Left lung (tissue), 14 donors: ENCODE measurements at places on chromosomes 2 and 18. TPM values are rescaled to one million over a fixed set of nuclear protein-coding genes. Genes with fewer than 3 reads are reported as not detected.

The KLHL41 gene
- 1.4 TPM for total RNA-seq

- H3K4me1 ChIP-seq = peaks cover 3% of the 10 kb centered on the region
- H3K27me3 ChIP-seq = no peaks in the 10 kb centered on the region
- H3K27ac ChIP-seq = peak overlapping the region; percentile 68
- no peak overlapping the region for H3K4me3 ChIP-seq
- DNase-seq = peak; percentile 72
- H3K36me3 ChIP-seq = no peaks in the 10 kb centered on the region
Observed at GRCh38 chr2:112881217-112881985, 29.6 kb upstream of the IL37 start.

DNA sequence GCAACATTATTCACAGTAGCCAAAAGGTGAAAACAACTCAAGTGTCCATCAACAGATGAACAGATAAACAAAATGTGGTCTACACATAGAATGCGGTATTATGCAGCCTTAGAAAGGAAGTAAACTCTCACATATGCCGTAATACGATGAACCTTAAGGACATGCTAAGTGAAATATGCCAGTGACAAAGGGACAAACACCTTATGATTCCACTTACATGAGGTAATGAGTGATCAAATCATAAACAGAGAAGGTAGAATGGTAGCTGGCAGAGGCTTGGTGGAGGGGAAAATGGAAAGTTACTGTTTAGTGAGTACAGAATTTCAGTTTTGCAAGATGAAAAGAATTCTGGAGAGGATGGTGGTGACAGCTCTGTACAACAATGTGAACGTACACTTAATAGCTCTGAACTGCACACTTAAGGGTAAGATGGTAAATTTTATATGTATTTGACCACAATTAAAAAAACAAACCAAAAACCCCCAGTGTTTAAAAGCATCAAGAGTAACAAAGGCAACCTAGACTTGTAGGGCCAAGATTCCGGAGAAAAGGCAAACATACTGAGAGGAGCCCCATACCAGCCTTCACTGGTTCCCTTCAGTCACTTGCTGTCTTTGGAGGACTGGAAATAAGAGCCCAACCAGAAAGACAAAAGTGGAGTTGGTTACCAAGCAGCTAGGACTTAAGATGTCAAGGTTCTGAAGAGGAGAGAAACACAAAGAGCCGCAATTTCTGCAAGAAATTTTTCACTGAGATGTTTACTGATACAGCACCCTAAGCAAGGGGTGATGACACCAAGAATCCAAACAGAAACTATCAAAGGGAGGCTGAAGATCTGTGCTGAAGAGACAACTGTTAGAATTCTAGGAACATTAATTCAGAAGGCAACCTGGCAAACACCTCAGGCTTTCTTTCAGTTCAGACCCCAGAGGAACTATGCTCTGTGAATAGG is 61.3 kb downstream of the CUL3 start:
- H3K4me1 ChIP-seq = peaks cover 5% of the 10 kb centered on the region
- H3K27ac ChIP-seq = peak overlapping the region; percentile 45
- H3K36me3 ChIP-seq = no peaks in the 10 kb centered on the region
- no peaks in the 10 kb centered on the region for H3K27me3 ChIP-seq

The SERPINB13 gene
- not detected for total RNA-seq

DNA sequence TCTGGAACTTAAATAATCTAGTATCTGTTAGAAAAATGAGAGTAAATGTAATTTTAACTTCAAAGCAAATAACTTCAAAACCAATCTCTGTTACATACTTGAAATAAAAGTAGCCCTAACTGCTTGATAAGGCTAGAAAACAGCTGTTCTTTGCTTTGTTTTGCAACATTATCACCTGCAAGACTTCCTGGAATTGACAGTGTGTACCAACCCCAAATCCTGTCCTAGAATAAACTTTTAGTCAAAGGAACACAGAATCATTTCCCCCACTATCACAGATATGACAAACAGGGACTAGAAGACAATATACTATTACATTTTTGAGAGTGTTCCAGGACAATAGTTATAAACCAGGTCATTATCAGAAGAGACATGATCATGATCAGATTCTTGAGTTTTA is 105.3 kb upstream of the PGAP1 start:
- H3K27me3 ChIP-seq = no peaks in the 10 kb centered on the region
- no peak overlapping the region for H3K27ac ChIP-seq
- peaks cover 15% of the 10 kb centered on the region for H3K36me3 ChIP-seq
- DNase-seq = no peak
- H3K4me3 ChIP-seq = no peak overlapping the region

GRCh38 chr18:48330016-48330991 is 78.9 kb downstream of the ZBTB7C start:
- H3K27me3 ChIP-seq = no peaks in the 10 kb centered on the region
- no peak overlapping the region for H3K27ac ChIP-seq
- no peaks in the 10 kb centered on the region for H3K4me1 ChIP-seq
- no peaks in the 10 kb centered on the region for H3K36me3 ChIP-seq
- no peak for DNase-seq

The TFCP2L1 gene
- total RNA-seq = 32.5 TPM

DNA sequence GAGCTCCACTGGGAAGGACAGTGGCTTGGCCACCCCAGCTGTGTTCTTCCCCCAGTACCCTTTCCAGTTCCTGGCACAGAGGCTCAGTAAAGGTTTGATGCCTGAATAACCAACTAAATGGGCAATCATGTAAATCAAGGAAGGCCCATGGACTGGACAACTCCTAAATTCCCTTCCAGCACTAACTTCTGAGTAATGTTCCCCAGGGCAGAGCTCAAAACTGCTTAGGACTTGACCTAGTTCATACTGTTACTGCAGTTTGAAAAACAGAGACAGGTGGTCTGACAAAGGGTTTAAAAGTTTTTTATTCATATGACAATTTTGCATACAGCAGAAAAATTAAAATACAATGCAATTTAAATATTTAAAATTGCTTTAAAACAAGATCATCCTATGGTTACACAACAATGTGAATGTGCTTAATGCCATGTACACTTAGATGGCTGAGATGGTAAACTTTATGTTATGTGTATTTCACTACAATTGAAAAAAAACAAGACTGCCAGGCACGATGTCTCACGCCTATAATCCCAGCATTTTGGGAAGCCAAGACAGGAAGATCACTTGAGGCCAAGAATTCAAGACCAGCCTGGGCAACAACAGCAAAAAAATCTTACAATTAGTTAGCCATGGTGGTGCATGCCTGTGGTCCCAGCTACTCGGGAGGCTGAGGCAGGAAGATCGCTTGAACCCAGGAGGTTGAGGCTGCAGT is 26.2 kb downstream of the PCBP1 start:
- DNase-seq = no peak
- H3K4me1 ChIP-seq = peaks cover 49% of the 10 kb centered on the region
- H3K36me3 ChIP-seq = no peaks in the 10 kb centered on the region
- no peak overlapping the region for H3K4me3 ChIP-seq
- no peak overlapping the region for H3K27ac ChIP-seq

The LINC00305 gene
- not detected for total RNA-seq

DNA sequence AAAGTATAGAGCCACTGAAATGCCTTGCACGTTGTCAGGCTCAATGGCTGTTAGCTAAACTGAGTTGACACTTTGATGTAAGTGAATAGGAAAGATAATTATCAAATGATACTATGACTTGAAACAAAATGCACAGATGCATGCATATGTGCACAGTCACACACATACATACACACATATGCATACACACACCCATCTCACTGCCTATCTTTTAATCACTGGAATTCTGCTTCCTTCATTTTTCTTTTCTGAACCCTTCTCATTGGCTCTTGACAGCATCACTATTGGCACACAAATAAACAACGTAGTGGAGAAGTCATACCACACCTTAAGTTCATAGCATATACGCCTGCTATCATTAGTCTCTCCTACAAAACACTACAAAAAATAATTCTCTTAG is 154.9 kb upstream of the NCKAP5 start:
- H3K27ac ChIP-seq = no peak overlapping the region
- no peak for DNase-seq
- H3K4me3 ChIP-seq = no peak overlapping the region
- H3K36me3 ChIP-seq = no peaks in the 10 kb centered on the region

DNA sequence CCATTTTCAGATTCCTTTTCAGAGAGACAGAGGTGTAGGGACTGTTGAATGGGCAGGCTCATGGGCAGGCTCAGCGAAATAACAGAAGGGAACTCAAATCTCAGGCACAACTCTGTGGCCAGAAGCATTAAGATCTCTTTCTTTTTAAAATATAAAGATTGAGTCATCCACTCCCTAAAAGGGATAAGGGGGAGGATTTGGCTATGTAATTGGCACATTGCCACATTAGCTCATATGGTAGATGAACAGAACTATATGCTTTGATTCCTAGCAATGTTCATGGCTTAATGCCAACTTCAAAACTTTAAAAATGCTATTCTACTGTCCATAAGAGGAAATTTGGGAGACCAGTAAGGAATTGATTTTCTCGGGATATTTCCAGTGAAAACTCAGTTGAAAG is 53.8 kb upstream of the SLC5A7 start:
- H3K4me1 ChIP-seq = no peaks in the 10 kb centered on the region
- no peak overlapping the region for H3K4me3 ChIP-seq
- no peak overlapping the region for H3K27ac ChIP-seq

DNA sequence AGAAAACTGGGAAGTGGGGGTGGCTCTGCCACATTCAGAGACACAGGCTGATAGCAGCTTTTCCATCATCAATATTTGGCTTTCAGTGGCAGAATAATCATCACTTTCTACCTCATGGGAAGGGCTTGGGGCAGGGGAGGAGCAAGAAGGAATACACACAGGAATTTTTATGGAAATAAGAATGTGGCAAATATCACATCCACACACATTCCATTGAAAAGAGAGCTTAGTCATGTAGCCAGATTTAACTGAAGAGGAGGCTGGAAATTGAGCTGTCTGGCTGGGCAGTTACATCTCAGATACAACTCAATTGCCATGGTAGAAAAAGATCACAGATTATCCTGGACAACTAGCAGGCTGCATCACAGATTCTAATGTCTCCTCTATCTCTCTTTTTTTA is 1474.0 kb upstream of the ACVR2A start:
- H3K36me3 ChIP-seq = no peaks in the 10 kb centered on the region
- no peak for DNase-seq
- no peaks in the 10 kb centered on the region for H3K27me3 ChIP-seq
- H3K4me3 ChIP-seq = no peak overlapping the region
- no peaks in the 10 kb centered on the region for H3K4me1 ChIP-seq
- no peak overlapping the region for H3K27ac ChIP-seq

GRCh38 chr2:9124231-9124741 is 82.3 kb upstream of the ASAP2 start:
- no peak overlapping the region for H3K27ac ChIP-seq
- no peaks in the 10 kb centered on the region for H3K4me1 ChIP-seq
- no peaks in the 10 kb centered on the region for H3K36me3 ChIP-seq
- no peak overlapping the region for H3K4me3 ChIP-seq
